Stimulated activated CD4-positive, alpha-beta T cell treated with anti-CD3 and anti-CD28 coated beads, Interleukin-1b, Interleukin-23, amount 100 ng/mL, for 4 hours (primary cell): ENCODE measurements at places on chromosomes 7 and 10.

DNA sequence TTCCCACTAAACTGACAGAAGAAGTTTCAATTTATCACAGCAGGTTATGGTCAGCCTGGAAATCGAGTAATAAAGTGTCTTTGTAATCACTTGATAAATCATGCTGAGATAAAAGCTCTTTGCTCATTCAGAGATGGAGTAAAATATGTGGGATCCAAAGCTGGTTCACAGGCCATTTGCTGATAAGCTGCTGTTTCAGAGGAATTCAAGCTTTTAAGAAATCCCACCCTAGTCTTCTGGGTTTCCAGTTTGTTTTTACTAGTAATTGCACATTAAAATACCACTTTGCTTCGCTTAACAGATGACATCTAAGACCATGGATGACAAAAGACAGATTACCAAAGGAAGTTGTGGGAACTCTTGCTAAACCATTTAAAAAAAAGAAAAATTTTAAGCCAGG is 37.4 kb upstream of the CDK6 start:
- DNase-seq, result no peak

GRCh38 chr10:95532536-95532935 is 28.6 kb downstream of the SORBS1 start:
- no peak for DNase-seq

DNA sequence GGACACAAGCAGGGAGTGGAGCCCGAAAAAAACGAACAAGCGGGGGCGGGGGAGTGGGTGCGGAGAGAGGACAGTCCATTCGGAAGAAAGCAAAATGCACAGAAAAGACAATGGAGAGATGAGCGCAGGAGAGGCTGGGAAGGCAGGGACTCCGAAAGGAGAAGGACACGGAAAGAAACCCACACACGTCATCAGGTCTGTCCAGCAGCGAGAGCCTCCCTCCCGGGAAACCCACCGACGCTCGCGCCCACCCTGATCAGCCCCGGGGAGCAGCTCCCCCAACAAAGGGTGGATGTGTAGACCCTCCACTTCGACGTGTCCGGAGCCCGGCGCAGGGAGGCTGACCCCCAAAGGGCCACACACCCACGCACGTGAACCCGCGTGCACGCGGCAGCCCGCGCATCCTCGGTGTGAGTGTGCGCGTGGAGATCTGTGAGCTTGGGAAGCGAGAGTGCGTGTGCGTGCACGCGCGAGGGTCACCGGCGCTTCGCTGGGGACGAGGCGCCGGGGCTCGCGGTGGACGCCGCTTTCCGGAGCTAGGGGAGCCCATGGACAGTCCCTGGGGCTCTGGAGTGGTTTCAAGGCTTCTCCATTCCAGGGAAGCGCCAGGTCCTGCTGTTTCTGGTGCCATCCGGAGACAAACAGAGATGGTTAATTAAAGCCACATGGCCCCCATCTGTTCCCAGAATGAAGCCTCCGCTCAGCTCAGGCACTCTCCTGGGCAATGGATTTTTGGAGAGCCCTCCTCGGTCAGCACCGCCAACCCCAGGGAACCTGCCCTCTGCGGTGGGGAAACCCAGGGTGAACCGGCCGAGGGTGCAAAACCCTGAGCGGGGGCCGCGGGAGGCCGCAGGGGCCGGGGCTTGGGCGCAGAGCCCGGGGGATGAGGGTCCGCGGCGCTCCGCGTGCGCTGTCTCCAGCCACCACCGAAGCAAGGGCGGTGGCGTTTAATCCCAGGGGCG is 916 bp downstream of the LAMB1 start:
- DNase-seq, result no peak

DNA sequence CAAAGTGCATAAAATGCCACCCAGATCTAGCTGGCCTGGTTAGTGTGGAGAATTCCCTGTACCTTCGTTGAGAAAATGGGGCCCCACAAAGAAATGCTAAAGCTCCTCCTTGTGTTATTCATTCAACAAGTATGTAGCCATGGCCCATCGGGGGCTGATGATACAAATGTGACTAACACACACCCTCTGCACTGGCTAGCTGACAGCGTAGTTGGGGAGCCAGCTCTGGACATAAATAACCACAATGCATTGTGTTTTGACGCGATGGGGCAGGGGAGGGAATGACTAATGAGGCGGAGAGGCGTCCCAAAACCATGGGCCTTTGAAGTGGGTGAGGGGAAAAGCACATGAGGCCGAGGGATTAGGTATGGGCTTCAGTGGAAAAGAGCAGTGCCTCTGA is 28.2 kb upstream of the ASL start:
- no peak for DNase-seq

GRCh38 chr10:6058682-6059475 is 3.3 kb downstream of the IL2RA start:
- no peak for DNase-seq
